Aorta (tissue), 5 donors: ENCODE measurements at places on chromosomes 6 and 20. TPM values are rescaled to one million over a fixed set of nuclear protein-coding genes. Genes with fewer than 3 reads are reported as not detected.

DNA sequence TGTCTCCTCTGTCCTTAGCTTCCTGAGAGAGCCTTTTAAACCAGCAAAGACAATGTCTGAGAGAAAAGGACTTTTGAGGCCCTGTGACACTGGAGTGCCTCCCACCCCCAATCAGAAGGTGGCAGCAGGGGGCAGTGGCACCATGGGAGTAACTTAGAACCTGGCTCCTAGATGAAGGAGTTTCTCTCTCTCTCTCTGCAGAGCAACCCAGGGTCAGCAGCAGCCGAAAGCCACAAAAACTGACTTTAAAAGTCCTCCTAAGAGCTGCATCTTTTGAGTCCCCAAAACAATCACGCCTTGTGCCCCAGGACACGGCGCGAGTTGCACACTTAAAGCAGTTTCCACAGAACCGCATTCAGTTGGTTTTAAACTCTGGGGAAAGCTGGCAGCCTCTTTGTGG lies 5.3 kb upstream of the TCP11 start:
- H3K4me3 ChIP-seq, result no peak overlapping the region
- no peaks in the 10 kb centered on the region for H3K27me3 ChIP-seq
- H3K36me3 ChIP-seq, result no peaks in the 10 kb centered on the region
- peak; percentile 67 for DNase-seq

The APOBEC2 gene
- total RNA-seq, result not detected

DNA sequence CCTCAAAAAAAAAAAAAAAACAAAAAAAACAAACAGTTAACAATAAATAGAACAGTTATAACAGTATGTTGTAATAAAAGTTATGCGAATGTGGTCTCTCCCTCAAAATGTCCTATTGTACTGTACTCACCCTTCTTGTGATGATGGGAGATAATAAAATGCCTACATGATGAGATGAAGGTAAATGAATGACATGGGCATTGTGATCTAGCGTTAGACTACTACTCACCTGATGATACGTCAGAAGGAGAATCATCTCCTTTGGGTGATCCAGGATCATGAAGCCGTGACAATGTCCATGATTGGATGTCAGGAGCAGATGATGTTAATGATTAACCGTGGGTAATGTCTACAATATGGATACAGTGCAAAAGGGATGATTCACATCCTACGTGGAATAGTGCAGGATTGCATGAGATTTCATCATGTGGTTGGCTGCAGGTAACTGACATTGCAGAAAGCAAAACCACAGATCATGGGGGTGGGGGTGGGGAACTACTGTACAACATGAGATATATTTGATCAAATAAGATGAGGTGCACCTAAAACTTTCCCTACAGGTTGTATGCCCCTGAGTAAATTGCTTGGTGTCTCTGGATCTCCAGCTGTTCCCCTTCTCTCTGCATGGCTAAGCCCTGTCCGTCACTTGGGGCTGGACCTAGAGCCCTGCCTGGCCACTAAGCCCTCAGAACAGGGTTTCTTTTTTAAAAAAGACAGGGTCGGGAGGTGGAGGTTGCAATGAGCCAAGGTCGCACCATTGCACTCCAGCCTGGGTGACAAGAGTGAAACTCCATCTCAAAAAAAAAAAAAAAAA lies 6.2 kb upstream of the RBCK1 start:
- DNase-seq, result no peak
- H3K27me3 ChIP-seq, result no peaks in the 10 kb centered on the region
- no peak overlapping the region for H3K4me3 ChIP-seq

DNA sequence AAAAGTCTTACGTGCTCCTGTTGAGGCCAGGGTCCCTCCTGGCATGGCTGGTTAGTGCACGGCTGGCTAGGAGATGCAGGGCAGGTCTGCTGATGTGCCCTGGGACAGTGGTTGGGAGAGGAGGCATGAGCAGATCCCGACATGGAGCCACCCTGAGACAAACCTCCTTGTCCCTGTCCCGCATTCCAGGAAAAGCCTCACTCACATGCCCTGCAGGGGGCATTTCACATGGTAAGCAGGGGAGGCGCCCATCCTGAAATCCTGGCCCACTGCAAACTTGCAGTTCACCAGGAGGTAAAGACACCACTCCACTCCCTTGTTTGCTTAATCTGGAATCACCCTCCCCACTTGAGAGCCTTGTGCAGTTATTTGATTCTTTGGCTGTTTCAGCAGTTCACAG lies 116.7 kb upstream of the SLC24A3 start:
- DNase-seq, result no peak
- no peaks in the 10 kb centered on the region for H3K36me3 ChIP-seq
- no peak overlapping the region for H3K4me3 ChIP-seq
- H3K4me1 ChIP-seq, result no peaks in the 10 kb centered on the region
- H3K27ac ChIP-seq, result no peak overlapping the region

DNA sequence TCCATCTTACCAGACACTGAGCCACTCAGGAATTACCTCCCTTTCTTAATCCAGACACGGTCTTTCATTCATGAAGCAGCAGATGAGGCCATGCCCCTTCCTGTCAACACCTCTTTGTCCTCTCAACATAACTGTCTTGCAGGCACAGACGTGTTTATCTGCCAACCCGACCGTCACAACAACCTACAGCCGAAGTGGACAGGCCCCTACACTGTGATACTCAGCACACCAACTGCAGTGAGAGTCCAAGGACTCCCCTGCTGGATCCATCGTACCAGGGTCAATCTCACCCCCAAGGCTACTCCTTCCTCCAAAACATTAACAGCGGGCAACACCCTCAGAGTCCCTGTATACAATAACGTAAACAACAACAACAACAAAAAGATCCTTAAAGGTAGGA lies 30.6 kb upstream of the ULBP3 start:
- no peak overlapping the region for H3K4me3 ChIP-seq
- DNase-seq, result no peak
- no peaks in the 10 kb centered on the region for H3K4me1 ChIP-seq
- no peak overlapping the region for H3K27ac ChIP-seq

DNA sequence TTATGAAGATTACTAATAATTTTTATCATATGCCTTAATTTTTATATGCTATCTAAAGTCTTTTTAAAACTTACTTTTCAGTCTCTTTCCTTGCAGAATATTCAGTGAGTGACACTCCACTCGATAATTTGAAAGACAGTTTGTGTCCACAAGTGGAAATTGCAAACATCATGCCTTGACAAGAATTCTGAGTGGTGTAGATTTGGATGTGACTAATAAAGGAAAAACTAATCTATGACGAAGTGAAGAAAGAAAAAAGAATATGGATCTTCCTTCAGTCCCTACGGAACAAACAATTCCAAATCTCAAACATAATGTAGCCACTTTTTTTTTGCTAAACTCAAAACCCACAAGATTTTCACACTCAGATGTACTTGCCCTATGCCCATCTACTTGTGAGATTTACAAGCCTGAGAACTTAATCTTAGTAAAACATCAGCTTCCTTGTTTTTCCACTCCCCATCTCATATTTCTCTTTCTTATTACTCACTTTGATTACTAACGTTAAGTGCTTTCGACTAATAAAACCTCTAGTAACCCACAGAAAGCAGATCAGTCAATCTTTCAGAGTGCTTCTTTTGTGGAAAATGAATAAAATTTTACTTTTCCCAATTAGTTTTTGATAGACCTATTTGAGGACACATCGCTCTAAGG lies 1155.8 kb downstream of the GRIK2 start:
- no peak for DNase-seq
- H3K36me3 ChIP-seq, result no peaks in the 10 kb centered on the region
- H3K4me3 ChIP-seq, result no peak overlapping the region
- no peaks in the 10 kb centered on the region for H3K27me3 ChIP-seq
- H3K27ac ChIP-seq, result no peak overlapping the region
- H3K4me1 ChIP-seq, result no peaks in the 10 kb centered on the region

GRCh38 chr6:55208478-55209458 lies 34.5 kb downstream of the HCRTR2 start:
- no peak for DNase-seq
- H3K36me3 ChIP-seq, result no peaks in the 10 kb centered on the region
- H3K4me1 ChIP-seq, result no peaks in the 10 kb centered on the region
- no peak overlapping the region for H3K4me3 ChIP-seq

GRCh38 chr20:731891-732560 lies 36.3 kb downstream of the SLC52A3 start:
- H3K36me3 ChIP-seq, result no peaks in the 10 kb centered on the region
- no peak overlapping the region for H3K4me3 ChIP-seq
- DNase-seq, result peak; percentile 65
- H3K27ac ChIP-seq, result no peak overlapping the region
- H3K4me1 ChIP-seq, result no peaks in the 10 kb centered on the region
- H3K27me3 ChIP-seq, result no peaks in the 10 kb centered on the region

The MOCS1 gene
- total RNA-seq, result 32.0 TPM

DNA sequence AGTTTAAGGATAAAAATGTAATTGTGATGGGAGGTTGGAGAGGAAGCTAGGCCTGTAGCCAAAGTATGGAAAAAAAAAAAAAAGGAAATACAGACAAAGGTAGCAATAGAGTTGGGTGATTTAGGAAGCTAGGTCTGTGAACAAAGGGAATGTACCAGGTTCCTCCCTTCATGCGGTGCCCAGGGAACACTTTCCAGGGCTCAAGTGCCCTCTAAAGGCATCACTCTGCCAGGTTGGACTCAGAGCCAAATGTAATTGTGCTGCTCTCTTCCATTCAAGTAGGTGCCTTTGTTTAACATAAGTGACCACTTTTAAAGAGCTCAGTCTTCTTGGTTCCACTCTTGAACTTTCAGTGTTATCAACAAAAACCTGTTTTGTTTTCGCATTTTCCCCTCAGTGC lies 159.7 kb upstream of the AHI1 start:
- H3K36me3 ChIP-seq, result no peaks in the 10 kb centered on the region
- no peak for DNase-seq
- H3K4me1 ChIP-seq, result no peaks in the 10 kb centered on the region
- no peak overlapping the region for H3K27ac ChIP-seq

- no peaks in the 10 kb centered on the region for H3K36me3 ChIP-seq
- H3K27ac ChIP-seq, result peak overlapping the region; percentile 89
- H3K27me3 ChIP-seq, result no peaks in the 10 kb centered on the region
- H3K4me3 ChIP-seq, result no peak overlapping the region
- DNase-seq, result peak; percentile 95
- no peaks in the 10 kb centered on the region for H3K4me1 ChIP-seq
Observed at GRCh38 chr6:169070506-169071176, 183.0 kb downstream of the THBS2 start.

The MEP1A gene
- not detected for total RNA-seq

The LSM2 gene
- 32.4 TPM for total RNA-seq

- no peaks in the 10 kb centered on the region for H3K36me3 ChIP-seq
- no peak for DNase-seq
- no peak overlapping the region for H3K27ac ChIP-seq
- no peaks in the 10 kb centered on the region for H3K27me3 ChIP-seq
- H3K4me1 ChIP-seq, result no peaks in the 10 kb centered on the region
- H3K4me3 ChIP-seq, result no peak overlapping the region
Observed at GRCh38 chr6:11083491-11083890, 10.1 kb upstream of the SMIM13 start.

DNA sequence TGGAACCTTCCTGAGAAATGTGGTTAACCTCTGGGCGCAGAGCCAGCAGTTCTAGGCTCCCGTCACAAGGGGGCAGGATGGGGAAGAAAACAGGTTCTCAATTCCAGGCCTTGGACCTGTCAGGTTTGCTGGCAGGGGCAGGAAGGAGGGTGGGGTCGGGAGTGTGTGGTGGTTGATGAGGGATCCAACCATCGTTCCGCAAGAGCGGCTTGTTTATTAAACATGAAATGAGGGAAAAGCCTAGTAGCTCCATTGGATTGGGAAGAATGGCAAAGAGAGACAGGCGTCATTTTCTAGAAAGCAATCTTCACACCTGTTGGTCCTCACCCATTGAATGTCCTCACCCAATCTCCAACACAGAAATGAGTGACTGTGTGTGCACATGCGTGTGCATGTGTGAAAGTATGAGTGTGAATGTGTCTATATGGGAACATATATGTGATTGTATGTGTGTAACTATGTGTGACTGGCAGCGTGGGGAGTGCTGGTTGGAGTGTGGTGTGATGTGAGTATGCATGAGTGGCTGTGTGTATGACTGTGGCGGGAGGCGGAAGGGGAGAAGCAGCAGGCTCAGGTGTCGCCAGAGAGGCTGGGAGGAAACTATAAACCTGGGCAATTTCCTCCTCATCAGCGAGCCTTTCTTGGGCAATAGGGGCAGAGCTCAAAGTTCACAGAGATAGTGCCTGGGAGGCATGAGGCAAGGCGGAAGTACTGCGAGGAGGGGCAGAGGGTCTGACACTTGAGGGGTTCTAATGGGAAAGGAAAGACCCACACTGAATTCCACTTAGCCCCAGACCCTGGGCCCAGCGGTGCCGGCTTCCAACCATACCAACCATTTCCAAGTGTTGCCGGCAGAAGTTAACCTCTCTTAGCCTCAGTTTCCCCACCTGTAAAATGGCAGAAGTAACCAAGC lies 29.6 kb downstream of the SRSF3 start:
- no peak overlapping the region for H3K4me3 ChIP-seq
- no peaks in the 10 kb centered on the region for H3K27me3 ChIP-seq
- peak; percentile 94 for DNase-seq
- no peak overlapping the region for H3K27ac ChIP-seq
- H3K4me1 ChIP-seq, result peaks cover 4% of the 10 kb centered on the region

- no peaks in the 10 kb centered on the region for H3K36me3 ChIP-seq
- no peaks in the 10 kb centered on the region for H3K4me1 ChIP-seq
- no peak overlapping the region for H3K27ac ChIP-seq
- DNase-seq, result no peak
Observed at GRCh38 chr6:373773-374724, 17.5 kb upstream of the IRF4 start.

DNA sequence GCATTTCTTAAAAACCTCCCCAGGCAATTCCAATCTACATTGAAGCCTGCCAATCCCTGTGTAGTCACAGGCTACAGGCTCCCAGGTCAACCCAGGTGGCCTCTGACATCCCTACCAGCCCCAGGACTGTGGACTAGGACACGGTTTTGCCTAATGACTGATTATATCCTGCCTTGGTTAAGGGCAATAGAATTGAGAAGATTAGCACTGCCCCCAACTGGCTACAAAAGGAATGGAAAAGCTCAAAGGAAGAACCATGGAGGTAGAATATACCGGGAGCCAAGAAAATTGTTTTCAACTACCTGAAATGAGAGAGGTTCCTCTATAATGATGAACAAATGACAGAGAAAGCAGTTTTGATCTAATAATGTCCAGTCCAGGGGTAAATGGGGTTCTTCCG lies 421.1 kb upstream of the AGPAT4 start:
- H3K36me3 ChIP-seq, result no peaks in the 10 kb centered on the region
- no peak for DNase-seq

The EIF2S2 gene
- total RNA-seq, result 37.1 TPM

- H3K36me3 ChIP-seq, result no peaks in the 10 kb centered on the region
- no peak overlapping the region for H3K27ac ChIP-seq
- H3K4me3 ChIP-seq, result no peak overlapping the region
Observed at GRCh38 chr6:112300896-112301295, 46.2 kb upstream of the RFPL4B start.

DNA sequence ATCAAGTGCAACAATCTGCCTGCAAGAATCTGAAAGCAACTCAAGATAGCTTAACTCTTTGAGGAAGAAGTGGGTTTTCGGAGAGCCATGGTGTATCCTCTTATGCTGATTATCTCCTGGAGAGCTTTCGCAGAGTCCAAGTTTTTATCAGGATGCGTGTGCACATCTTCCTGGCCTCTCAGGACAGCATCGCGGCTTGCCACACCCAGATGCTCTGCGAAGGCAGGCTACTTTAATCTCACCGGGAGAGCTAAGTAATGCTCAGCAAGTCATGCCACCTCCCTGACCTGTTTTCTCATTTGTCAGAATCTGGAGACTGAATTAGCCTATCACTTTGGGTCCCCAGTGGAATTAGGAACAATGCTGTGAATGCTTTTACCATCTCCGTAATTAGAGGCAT lies 52.9 kb downstream of the TTI1 start:
- DNase-seq, result no peak
- H3K4me1 ChIP-seq, result no peaks in the 10 kb centered on the region
- peaks cover 3% of the 10 kb centered on the region for H3K36me3 ChIP-seq
- H3K27ac ChIP-seq, result no peak overlapping the region

The SYNDIG1 gene
- 4.5 TPM for total RNA-seq

The SLC22A2 gene
- total RNA-seq, result 1.1 TPM
